NT2/D1 (cell line): ENCODE measurements at places on chromosomes 16 and 17.

DNA sequence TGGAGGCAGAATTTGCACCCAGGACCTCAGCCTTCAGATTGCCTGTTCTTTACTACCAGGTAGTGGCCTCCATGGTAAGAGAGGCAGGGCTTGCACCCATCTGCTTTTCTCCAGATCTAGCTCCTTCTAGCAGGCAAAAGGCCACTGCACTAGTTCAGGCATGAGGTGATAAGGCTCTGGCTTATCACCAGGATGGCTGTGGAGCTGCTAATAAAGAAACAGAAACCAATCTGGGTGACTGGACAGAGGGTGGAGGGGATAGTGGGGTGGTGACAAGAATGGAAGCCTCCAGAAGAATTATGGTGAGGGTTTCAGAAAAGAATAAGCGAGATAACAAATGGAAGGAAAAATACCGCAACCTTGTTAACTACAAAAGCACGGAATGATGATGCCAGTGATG is 15.5 kb upstream of the SUPT4H1 start:
- DNase-seq, result no peak

GRCh38 chr17:7548585-7549400 is at the start of gene TNFSF12:
Gene TNFSF12 (plus strand): TSS chr17:7549058. CDS start chr17:7549154, 96 bp downstream.
- DNase-seq, result no peak

DNA sequence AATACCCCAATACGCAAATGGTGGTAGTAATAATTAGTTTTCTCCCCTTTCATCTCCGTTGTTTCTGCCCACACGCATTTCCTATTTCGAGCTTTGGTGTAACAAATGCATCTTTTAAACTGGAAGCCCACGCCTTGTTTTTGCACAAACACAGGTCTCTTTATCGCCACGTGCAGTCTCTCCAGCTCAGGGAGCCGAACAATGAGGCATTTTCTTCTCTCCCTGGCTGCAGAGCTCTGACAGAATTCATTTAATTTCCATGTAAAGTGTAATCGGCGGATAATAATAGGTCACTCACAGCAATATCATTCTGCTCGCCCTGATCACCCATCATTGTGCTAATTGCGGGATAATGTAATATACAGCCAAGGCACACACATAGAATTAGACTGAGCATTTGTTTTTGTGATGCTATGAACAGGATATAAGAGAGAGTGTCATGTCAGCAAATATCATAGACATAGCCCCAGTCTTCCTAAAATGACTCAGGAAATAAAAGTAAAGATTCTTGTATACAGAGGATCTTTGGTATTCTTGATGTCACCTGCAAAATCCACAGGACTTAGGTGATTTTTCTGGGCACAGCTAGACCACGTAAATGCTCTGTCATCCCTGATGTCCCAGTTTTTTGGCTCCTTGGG is 452.6 kb upstream of the CDH11 start:
- DNase-seq, result no peak

- peak; percentile 18 for DNase-seq
These were observed 500 bp downstream of the COX6A2 start for GRCh38 chr16:31427441-31428278.

GRCh38 chr17:81556175-81556691 is 4.1 kb upstream of the FAAP100 start:
- no peak for DNase-seq

GRCh38 chr16:85783441-85783840 is 15.9 kb downstream of the EMC8 start:
- no peak for DNase-seq
